GM04503 (cell line): ENCODE measurements at places on chromosomes 6 and 20.

GRCh38 chr20:53599910-53600632 is 6.4 kb upstream of the ZNF217 start:
- no peak for DNase-seq

- DNase-seq = peak; percentile 30
These were observed 49.8 kb upstream of the STXBP5 start for GRCh38 chr6:147154454-147154853.

DNA sequence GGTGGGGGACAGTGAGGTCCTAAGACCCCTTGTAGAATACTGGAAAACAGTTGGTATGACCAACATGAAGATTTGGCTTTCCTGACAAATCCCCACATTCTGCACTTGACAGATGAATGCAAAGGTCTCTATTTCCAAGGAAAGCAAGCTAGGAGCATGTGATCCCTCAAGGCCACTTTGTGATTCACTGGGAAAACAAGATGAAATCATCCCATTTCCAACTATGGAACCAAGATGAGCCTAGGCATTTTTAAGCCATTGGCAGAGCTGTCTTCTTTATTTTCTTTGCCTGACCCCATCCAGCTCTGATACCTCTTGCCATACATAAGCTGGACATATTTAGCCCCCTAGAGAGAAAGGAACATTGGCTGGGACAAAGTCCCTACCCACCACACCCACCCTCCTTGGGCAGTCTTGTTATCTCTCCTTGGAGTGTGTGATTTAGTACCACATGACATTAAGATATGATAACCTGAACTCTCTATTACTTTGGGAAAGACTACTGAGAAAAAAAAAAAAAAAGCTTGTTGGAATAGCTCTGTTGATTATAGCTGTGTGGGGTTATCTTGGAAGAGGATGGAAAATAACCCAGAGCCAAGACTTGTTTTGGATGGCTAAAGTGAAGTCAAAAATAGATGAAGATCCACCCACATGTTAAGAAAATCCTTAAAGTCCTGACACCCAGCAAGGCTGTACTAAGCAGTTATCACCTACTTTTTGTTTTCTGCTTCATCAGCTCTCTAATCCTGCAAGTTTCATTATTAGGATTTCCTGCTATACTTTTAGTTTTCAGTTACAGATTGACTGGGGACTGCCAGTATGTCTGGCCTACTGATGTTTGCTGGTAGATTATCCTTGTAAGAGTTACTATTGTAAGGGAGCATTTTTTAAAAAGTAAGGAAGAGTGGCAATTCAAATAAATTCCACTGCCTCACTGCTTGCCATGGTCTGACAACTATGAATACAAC is 90.1 kb upstream of the PREP start:
- DNase-seq = no peak

DNA sequence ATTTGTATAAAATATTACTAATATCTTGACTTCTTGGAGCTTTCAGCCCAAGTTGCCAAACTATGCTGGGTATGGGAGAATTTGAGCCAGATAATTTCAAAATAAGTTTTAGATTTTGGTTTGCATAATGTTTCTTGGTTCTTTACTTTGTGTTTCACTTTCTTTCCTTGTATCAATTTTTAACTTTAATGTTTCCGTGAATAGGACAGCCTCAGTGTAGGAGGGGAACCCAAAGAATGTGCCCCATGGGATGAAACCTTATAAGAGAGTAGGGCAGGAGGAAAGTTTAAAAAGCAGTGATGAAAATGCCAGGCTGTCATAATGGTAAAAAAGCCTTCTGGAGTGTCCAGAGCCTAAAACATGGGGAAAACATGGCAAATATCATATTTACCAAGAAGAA is 252.4 kb upstream of the IRAK1BP1 start:
- DNase-seq = no peak

DNA sequence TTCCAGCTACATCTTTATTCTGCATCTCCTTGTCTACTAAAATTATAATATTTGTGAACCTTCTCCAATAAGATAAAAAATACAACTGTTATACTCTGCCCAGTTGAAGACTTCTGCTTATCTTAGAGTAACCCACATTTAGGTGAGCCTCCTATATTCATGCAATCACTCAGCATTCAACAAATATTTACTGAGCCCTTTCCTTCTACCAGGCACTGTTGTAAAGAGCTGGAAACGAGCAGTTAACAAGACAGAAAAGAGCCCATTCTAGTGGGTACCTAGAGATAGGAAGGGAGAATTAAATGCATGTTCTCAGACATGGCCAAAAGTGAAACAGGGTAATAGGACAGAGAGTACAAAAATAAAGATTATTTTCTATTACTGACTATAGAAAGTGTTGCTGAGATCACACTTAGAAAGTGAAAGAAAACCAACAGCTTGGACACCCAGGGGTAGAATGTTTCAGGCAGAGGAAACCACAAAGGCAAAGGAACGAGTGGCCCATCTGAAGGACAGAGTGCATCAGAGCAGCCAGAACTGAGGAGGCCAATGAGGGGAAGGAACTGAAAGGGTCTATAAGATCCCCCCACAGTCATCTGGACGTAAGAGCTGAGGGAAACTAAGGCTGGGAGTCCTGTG is 50.8 kb upstream of the SMLR1 start:
- no peak for DNase-seq

- no peak for DNase-seq
These were observed 69.1 kb upstream of the EXOC2 start for GRCh38 chr6:761997-762396.
